ENCODE measurements at places on chromosomes 2 and 18.

GRCh38 chr2:188466761-188467160, 175.1 kb downstream of the GULP1 start:
- no peak for DNase-seq

GRCh38 chr2:46119453-46119852, 177.8 kb upstream of the EPAS1 start:
- no peak for DNase-seq

- DNase-seq: no peak
Measured at GRCh38 chr2:239806276-239806675, 218.9 kb downstream of the NDUFA10 start.

DNA sequence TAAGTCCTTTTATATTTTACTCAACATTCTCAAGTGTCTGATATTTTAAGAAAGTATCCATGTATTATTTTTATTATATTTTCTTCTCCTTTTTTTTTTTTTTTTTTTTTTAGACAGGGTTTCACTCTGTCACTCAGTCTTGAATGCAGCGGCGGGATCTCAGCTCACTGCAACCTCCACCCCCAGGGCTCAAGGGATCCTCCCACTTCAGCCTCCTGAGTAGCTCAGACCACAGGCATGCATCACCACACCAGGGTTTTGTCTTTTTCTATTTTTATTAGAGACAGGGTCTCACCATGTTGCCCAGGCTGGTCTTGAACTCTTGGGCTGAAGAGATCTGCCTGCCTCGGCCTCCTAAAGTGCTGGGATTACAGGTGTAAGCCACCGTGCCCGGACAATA, 212.1 kb downstream of the TCF4 start:
- DNase-seq: no peak

DNA sequence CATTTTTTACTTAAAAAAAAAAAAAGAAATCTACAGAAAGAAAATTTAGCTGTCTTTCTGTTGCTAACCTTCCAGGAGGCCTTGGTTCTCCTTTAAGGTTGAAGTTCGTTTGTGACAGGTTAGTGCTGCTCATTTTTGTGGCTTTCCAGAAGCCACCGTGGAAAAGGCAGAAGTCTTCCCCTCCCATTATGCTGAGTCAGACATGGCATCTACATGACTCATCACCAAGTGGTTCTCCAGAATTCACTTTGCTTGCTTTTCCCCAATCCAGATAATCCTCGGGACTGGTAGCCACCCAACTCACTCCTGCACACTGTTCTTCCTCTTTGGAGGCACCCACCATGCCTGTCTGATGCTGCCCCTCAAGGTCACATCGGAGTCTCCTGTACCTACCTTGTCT, 228.7 kb downstream of the PIK3C3 start:
- no peak for DNase-seq

DNA sequence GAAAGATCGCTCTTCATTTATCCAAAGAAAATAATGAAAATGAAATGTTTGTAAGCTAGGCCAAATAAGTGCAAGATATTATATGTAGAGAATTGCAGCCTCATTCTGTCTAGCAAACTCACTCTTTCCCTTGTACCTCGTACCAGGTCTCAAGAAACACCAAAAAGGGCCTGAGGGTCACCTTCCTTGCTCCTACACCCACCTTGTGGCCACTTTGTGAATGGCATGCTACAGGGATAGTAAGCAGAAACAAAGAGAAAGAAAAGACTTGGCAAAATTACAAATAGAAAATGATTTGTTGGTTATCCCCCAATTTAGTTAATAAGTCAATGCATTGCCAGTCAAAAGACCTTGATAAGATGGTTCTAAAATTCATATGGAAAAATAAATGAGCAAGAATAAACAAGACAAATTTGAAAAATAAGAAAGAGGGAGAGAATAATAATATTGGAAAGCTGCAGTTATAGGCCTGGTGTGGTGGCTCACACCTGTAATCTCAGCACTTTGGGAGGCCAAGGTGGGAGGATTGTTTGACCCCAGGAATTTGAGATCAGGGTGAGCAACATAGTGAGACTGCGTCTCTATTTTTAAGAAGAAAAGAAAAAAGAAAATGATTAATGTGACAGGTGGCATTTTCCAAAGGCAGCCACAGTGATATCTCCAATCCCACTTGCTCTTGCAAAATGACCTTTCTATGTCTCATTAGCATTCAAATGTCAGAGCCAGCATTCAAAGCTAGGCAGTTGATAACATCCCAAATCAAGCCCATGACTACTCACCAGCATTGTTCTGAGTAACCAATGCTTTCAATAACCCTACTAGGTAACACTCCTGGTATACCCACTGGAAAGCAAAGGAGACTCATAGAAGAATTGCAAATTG, 38.8 kb upstream of the BMP10 start:
- DNase-seq: peak; percentile 31

GRCh38 chr2:115427436-115427835, 985.0 kb downstream of the DPP10 start:
- no peak for DNase-seq

DNA sequence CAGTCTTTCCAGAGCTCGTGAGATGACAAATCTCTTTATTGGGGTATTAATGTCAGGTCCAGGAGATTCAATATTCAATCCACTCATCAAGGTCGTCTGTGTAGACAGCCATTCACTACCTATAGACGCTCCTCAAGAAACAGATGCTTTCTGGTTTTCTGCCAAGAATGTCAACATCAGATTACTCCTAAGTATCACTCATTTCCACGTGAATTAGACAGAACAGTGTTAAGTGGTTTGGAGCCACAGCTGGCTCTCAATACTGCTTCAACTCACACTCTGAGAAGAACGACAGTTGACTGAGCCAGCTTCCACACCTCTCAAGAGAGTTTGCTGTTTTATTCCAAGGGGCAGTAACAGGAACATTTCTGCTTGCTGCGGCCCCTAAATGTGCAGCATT, 113.5 kb upstream of the NEDD4L start:
- no peak for DNase-seq

DNA sequence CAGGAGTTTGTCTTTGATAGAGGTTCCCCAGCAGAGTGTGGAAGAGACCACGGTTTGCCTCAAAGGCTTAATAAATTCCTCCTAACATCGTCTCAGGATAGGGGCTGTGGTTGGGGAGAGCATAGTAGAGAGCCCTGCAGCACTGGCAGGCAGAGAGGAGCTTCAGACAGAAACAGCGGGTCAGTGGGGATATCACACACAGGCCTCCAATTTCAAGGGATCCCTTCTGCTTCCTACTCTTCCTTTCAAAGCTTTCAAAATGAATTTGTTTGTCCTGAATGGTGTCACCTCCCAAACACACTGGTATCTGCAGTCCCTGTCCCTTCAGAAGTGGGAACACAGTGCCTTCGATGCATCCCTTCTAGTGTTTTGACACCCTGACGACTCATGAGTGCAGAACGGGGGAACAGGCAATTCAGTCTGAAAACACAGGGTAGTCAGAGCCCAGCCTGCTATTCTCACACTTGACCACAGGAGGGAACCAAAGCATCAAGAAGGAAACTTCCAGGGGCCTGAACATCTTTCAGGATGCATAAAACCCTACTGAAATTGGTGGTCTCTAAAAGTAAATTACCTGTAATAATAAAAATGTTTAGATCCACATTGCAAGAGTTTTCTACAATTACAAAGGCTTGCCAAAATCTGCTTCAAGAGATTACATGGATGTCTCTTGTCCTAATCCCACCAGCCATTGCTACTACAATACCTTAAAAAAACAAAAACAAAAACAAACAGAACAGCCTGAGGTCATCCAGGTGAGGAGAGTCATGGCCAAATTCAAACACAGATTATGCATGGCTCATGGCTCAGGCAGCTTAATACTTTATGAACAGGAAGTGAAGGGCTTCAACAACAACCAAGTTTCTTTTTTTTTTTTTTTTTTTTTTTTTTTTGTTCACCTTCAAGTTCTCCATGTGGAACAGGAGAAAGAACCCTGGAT, 49.8 kb downstream of the SLC14A2 start:
- no peak for DNase-seq

DNA sequence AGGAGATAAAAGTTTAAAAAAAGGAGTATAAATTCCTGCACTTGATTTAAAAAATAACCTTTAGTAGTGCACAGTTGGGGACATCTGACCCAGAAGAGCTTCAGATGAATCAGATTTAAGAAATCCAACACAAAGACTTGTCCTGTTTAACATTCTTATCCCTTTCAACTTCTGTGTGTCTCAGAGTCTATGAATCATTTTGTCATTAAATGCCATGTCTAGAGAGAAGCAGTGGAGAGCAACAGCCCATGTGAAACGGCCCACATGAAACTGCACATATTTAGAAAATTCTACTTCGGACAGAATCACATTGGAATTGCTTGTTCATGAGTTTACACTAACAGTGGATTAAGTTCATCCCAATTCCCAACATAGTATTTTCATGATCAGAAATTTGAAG, 278.6 kb downstream of the SLC8A1 start:
- DNase-seq: no peak

DNA sequence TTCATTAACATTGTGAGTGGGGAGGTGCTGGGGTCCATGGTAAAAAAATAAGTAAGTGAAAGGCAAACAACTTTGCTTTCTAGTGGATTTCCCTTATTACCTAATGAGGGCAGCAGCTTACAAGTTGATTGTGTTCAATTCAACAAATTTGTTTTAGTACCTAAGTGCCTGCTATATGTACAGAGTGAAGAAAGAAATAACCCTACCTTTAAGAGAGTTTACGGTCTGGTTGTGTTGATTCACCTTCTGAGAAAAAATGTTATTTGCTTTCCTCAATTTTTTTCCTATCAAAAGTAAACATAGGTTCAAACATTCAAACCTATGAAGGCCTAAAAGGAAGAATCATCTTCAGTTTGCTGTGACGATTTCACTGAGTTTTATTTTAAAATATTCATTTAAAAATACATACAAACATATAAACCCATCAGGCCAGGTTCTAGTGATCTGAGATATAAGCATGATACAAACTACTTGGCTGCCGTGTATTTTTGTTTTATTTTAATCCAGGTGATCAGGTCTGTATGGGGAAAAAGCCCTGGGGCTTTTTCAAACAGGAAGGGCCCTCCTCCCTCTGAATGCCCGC, 1.5 kb upstream of the SPTBN1 start:
- no peak for DNase-seq

GRCh38 chr18:53070788-53071187, 730.8 kb downstream of the DCC start:
- no peak for DNase-seq

- DNase-seq: no peak
Measured at GRCh38 chr18:1916869-1917523, 654.3 kb downstream of the METTL4 start.

DNA sequence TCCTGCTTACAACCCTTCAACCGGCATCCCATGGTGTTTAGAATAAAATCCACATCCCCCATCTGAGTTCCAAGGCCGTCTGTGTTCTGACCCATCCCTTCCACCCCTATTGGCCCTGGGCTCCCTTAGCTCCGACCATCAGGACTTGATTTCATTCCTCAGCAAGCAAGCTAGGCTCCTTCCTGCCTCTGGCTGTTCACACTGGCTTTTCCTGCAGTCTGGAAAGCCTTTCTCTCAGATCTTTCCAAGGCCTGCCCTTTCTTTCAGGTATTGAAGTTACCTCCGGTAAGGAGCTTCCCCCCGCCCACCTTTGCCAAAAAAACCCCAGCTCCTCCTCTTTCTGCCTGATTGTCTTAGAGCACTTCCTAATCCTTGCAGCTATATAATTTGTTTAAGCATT, 86.8 kb downstream of the CLIP4 start:
- DNase-seq: no peak

- DNase-seq: no peak
Measured at GRCh38 chr2:132366421-132367180, 50.0 kb upstream of the GPR39 start.

DNA sequence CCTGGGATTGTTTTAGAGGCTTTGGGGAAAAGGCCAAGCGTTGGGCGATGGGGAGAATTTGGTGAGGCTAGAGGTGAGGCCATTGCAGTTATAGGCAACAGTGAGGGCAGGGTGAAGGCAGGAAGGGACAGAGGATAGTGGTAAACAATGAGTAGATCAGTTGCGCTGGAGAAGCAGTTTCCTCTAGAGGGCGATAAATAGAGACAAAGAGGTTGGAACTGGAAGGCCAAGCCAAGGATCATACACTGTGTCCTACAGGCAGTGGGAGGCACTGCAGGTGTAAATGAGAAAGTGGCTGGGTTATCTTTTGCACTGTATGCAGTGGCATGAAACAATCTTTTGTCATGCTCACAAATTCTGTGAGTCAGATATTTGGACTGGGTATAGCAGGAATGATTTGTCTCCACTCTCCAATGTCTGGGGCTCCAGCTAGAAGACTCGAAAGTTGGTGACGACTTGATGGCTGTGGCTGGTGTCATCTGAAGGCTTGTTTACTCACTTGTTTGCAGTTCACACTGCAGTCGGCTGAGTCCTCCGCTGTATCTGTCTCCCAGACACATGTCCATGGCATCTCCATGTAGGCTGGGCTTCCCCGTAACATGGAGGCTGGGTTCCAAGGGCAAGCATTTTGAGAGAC, 82.1 kb downstream of the TNP1 start:
- no peak for DNase-seq

DNA sequence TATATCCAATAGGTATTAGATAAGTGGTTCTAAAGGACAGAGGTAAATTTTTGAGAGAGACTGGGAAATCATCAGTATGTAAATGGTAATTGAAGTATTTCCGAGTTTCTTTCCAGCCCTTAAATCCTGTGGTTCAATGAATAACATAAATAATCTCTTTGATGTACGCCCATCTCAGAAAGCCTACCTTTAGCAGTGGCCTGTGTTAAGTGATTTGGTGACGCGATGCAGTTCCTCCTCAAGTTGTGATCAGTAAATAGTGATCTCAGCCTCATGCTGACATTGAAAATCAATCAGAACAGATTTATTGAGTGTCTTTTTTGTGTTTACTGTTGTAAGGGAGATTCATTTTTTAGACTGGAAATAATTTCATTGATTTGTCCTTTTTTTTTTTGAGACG, 137.2 kb upstream of the RASGRP3 start:
- no peak for DNase-seq

- DNase-seq: no peak
Measured at GRCh38 chr2:142130111-142131009, 456 bp downstream of the LRP1B start.

DNA sequence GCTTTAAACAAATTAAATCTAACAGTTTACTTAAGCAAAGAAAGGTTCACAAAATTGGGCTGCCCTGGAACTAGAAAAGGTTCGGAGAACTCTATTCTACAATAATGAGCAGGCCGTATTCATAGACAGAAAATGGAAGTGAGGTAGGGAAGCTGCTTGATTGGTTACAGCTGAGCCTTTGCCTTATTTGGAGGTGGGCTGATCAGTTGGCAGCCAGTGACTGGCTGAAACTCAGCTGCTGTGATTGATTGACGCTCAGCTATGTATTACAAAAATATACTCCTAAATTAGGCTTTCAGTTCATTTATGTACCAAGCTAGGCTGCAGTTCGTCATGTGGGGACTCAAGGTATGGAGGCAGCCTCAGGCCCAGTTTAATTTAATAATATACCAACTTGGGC, 42.3 kb upstream of the TTR start:
- DNase-seq: no peak

DNA sequence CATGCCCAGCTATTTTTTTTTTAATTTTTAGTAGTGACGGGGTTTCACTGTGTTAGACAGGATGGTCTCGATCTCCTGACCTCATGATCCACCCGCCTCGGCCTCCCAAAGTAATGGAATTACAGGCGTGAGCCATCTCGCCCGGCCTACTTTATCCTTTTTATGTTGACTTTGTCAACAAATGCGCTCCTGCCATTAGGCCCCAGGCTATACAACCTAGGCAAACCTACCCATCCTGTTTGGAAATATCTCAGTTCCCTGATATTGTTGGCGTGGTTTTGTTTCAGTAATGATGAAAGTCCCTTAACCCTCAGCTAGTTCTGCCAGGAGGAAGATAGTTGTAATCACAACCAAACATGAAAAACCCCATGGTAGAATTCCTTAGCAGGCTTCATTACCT, 249.4 kb upstream of the SOX11 start:
- no peak for DNase-seq
